ENCODE measurements at places on chromosomes 16 and 17.
A peak's percentile ranks its signal among the peaks of the same experiment; 100 is the strongest.

GRCh38 chr16:11250091-11250785, 5.8 kb downstream of the SOCS1 start:
- no peak for DNase-seq

GRCh38 chr16:67593701-67594100, 31.4 kb downstream of the CTCF start:
- no peak for DNase-seq

GRCh38 chr17:12996357-12996756, 21.5 kb downstream of the ELAC2 start:
- DNase-seq: no peak

DNA sequence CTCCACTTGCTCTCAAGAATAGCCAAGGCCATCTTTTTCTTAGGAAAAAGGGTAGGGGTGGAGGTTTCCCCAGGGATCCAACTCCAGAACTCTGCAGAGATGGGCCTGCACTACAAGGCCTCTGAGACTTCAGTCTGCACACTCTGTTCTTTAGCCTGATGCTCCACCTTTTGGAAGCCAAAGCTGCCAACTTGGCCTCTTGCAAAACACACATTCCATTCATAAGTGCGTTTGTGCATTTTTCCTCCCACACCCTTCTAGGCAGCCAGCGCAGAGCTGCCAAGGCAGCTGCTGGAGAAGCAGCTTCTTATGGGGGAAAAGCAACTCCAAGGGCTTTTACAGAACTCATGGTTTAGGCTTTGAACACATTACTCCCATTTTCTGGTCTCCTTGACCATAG, 45.3 kb downstream of the REXO5 start:
- no peak for DNase-seq

- no peak for DNase-seq
Observed at GRCh38 chr16:56792967-56793366, 63.0 kb downstream of the NUP93 start.

GRCh38 chr17:68595986-68596385, 5.2 kb downstream of the FAM20A start:
- no peak for DNase-seq

- no peak for DNase-seq
Observed at GRCh38 chr17:70201872-70202419, 32.6 kb downstream of the KCNJ2 start.

- DNase-seq: no peak
Observed at GRCh38 chr16:11734025-11734652, 8.5 kb downstream of the TXNDC11 start.

DNA sequence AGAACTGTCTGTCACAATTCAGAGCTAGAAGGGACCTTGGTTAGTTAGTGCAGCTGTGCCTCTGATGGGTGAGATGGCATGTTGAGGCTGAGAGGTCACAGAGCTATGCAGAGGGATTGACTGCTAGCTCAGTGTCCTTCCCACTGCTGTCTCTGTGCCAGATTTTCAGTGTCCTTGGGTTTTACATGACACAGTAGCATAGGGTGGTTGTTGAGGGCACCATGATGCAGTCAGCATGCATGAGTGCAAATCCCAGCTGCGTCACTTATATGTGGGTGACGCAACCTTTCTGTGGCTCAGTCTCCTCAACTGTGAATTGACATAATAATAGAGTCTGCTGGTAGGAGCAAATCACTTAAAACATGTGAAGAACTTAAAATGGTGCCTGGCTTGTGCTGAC, 2.7 kb downstream of the MT1A start:
- DNase-seq: no peak

GRCh38 chr16:24670623-24671454, 58.6 kb upstream of the TNRC6A start:
- DNase-seq: no peak

- DNase-seq: peak; percentile 22
Observed at GRCh38 chr16:85157813-85158742, 45.8 kb upstream of the CIBAR2 start.

DNA sequence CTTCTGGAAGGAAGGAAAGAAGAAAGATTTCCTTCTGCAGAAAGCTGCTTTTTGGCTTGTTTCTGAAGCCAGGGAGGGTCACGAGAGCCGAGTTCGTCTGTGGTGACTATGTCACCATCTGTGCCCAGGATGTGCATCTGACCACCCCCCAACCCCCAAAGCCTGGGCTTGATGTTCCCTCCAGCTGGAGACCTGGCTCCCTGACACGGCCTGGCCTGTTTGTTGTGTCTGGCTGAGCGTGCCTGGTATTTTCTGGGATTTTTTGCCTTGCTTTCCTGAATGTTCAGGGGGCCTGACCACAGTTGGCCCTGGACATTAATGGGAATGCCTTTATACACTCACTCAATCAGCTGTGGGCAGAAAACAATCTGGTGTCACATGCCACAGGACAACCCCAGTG, 38.9 kb downstream of the LGALS9 start:
- DNase-seq: no peak

DNA sequence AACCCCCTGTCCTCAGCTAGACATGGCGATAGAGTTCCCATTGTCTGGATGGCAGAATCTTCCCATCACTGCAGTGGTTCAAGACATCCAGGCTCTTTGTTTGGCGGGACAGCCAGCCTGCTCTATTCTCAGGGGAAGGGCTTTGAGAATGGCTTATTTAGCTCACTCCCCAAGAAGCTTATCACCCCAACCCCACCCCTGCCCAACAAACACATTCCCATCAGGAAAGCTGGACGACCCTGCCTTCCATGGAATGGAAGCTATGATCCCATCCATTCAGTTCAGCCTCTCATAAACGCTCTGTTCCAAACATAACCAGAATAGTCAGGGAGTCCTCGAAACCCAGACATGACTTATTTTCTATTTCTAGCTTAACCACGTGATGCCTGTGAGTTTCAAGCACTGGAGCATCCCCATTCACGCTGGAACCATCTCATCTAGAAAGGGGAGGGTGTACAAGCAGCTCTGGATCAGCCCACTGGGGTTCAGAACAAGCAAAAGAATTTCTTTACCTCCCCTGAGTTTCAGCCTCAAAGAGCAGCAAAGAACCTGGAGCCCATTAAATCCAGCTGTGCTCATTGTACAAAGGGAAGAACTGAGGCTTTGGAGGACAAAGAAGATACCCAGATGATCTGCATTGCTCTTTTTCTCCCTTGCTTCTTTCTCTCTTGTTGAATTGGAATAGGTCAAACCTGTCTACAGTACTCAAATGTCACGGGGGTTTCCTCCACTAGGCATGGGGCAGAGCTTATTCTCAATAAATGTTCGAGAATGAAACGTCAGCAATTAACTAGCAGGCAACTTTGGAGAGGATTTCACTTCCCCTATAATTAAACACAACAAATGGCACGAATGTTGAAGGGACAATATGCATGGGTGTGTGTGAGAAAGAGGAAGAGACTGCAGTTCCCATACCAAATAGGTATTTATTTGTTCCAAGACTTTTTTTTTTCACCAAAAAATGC, 93.1 kb downstream of the XYLT1 start:
- DNase-seq: peak; percentile 49

- no peak for DNase-seq
Observed at GRCh38 chr16:48978501-48978900, 303.1 kb downstream of the CBLN1 start.

DNA sequence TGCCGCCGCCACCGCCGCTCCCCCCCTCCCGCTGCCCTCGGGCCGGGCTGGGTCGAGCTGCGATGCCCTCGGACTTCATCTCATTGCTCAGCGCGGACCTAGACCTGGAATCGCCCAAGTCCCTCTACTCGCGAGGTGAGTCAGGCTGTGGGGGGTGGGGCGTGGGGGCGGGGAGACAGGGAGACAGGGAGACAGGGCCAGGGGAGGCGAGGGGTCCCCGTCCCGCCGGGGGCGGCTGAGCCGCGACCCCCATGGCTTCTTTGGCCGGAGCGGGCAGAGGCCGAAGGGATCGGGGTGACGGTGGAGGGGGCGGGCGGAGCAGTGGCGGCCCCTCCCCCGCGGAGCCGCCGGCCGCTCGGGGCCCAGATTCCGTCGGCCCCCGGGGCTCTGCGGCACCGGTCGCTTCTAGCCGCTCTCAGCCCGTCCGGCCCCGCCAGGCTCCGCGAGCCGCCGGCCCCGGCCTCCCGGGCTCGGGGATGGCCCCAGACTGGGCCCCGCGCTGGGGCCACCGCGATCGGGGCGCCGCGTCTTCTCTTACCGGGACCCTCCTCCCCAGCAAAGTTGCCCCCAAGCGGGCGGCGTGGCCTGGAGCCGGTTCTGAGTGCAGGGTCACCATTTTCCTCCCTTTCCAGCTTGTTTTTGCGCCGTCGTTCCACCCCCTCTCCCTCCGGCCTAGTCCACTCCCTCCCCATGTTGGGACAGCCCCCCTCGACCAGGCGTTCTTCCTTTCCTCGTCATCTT, 644 bp downstream of the NFAT5 start:
- no peak for DNase-seq

DNA sequence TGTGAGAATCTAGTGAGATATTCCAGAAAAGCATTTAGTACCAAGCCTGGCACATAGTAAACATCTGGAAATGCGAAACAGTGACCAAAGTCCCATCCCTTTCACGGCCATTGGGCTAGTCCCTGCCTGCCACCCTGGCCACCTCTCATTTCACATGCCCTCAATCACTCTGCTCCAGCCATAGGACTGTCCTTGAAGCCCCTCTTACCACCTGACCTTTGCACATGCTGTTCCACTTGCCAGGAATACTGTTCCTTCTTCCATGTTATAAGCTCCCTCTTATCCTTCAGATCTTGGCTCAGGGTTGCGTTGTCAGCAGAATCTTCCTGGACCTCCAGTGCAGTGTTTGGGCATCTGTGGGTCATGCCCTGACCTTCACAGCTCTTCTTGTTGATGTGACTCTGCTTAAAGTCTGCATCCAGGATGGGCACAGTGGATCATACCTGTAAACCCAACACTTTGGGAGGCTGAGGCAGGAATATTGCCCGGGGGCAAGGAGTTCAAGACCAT, 2.1 kb downstream of the MYO15A start:
- no peak for DNase-seq

DNA sequence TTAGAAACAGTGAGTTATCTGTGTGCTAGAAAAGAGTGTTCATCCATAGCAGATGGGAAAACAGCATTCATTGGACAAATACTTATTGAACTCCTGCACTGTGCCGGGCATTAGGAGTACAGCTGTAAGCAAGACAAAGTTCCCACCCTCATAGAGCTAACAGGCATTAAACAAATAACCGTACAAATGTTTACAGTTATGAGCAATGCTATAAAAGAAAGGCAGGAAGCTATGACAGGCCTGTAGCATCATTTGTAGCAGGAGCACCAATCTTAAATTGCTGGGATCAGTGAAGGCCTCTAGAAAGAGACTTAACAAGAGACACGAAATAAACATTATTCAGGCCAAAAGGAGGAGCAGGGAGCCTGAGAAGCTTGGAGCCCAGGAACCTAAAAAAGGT, 15.6 kb downstream of the SDR42E1 start:
- DNase-seq: no peak

- DNase-seq: no peak
Observed at GRCh38 chr17:69335058-69335457, 8.1 kb upstream of the ABCA5 start.

DNA sequence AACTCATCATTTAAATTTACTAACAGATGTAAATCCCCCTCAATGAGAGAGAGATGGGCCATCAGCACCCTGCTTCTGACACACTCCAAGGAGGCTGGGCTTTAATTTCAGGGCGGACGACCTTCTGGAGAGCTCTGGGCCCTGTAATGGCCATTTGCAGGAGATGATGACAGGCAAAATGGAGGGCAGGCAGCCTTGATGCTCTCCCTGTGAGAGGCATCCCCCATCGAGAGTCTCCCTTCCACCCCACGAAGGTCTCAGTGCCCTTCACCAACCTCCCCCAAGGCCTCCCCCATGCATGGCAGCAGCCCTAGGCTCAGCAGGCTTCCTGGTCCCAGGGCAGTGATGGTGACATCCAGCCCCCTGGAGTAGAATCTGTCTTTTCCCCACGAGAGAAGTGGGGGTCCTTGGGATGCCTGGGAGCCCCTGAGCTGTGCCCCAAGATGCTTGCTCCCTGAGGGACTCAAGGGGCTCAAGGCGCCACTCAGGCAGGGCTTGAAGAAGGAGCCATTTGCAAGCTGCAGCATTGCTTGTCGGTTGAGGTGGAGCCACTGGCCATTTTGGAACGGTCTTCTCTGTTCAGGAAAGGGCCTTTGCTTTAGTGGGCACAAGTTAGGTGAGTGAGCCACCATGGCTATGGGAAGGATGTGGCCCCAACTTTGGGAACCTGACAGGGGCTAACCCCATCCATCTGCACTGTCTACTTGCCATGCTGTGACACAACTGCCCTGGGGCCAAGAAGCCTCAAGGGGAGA, 82.6 kb downstream of the C16orf78 start:
- DNase-seq: no peak
